ENCODE measurements at places on chromosomes 7 and 10.

DNA sequence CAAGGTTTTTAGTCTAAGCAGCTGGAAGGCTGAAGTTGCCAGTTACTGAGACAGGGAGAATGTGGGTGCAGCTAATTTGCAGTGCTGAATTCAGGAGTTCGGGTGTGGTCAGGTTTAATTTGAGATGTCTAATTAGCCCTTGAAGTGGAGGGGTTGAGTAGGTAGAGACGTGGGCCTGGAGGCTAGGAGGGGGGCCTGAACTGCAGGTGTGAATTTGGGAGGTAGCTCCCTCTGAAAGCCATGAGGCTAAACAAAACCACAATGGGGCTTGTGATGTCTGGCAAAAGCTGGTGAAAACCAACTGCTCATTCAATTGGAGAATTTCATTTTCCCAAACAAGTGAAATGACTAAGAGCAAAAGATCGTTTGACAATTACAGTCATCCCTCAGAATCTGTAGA lies 246.0 kb upstream of the NFE2L3 start:
- DNase-seq = no peak

DNA sequence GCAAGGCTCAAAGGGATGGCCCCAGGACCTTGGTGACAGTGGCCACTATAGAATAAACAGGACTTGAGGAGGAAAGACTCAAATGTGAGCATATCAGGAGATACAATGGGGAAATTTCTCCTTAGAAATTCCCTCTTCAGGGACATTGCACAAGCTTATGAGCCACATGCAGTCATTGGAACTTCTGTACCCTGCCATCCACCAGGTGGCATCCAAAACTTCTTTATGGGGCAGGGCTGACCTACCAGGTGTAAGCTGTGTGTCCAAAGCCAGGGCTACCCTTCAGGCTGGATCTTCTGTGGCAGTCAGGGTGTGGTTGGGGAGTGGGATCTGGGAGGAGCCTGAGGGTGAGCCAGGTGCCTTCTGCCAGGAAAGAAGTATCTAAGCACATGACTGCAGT lies 36.6 kb upstream of the LRRC18 start:
- DNase-seq = no peak

- no peak for DNase-seq
These were observed 46.1 kb downstream of the PTPRN2 start for GRCh38 chr7:158541346-158542010.

GRCh38 chr10:32317795-32318357 lies 29.1 kb downstream of the EPC1 start:
- no peak for DNase-seq

- DNase-seq = peak; percentile 42
These were observed 49.5 kb downstream of the VIPR2 start for GRCh38 chr7:159094919-159095915.

DNA sequence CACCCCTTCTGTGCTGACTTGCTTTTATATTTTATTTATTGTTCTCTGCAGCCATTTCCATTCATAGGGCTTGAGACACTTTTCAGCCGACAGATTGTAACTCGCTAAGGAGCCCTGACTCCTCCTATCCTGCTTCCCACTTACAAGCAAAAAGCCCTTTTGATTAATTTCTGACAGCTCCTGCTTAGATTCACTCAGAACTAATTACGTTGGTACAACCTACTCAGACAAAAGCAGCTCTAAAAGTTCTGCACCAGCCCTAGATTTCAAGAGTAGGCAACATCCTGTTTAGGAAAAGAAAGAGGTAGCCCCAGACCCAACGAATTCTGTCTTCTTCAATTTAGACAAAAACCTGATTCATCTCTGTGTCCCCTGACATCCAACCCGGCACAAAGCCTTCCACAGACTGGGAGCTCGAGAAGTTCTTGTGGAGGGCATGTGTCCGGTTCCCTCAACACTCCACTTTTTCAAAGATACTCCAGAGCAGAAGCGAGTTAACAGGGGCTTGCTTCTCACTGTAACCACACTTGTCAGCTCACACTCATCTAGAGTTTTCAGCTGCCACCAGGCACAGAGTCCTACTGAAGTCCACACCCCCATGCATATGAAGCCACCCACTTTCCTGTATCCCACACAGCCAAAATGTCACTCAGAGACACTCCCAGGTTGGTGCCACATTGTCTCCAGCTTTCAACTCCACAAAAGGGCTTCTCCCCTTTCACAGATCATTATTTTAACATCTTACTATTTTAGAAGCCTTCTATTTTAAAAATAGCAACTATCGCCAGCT lies 113.6 kb upstream of the NFE2L3 start:
- DNase-seq = no peak

- no peak for DNase-seq
These were observed 5.4 kb downstream of the ATP6V1F start for GRCh38 chr7:128867842-128868623.

DNA sequence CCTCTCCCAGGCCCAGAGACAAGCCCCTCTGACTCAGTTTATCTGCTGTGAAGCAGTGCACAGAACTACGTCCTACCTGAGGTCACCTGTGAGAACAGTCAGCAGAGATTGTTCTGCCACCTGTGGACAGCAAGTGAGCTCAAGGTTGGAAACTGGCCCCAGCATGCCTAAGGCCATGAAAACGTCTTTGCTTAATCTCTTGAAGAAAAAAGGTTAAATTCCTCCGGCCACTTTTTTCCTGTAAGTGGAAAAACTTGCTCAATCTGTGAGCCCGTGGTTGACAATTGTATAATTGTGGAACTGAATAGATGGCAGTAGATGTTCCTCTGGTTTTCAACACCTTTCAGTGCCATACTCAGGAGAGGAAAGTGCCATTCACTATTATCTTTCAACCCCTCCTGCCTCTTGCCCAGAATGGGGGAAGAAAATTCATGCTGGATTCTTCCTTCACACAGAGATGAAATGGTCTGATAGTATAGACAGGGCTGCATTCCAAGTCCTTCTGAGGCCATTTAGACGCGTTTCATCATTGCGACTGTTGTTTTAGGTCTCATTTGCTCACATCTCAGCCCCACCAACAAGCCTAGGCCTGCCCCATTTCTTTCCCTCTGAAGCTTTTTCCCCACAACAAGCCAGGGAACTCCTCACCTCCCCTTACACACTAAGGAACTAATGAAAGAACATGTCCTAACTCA lies 292.9 kb downstream of the FZD1 start:
- no peak for DNase-seq

DNA sequence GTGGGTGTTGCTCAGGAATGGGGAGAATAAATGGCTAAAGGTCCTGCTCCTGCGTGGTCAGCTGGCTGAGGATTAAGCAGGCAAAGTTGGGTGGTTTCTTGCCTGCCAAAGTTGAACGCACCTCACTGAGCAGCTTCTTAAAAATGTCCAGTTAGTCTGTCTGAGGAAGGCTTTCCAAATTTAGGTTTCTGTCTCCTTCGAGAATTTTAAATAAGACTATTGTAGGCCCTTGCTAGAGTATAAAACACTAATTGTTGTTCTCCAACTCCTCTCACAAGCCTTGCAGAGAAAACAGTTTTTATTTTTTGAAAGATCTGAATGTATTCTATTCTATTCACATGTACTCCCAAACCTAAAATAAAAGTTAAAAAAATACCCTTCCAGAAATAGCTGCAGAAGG lies 122.0 kb upstream of the LAMB4 start:
- DNase-seq = no peak

DNA sequence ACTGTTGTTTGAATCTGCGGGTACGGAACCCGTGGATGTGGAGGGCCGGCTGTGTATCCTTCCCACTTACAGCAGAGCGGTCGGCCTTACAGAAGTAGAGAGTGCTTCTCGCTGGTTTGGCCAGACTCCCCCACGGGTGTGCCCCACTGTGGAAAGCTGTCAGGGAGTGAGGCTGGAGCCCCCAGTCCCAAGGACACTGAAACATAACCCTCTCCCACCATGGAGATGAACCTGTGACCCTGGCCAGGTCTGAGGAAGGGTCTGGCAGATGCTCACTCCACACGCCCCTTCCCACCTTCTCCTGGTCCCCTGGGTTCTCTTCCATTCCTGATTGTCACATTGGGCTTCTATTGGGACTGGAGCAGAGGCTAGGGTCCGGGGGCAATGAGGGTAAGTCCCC lies 39.6 kb downstream of the TSPAN15 start:
- peak; percentile 49 for DNase-seq

DNA sequence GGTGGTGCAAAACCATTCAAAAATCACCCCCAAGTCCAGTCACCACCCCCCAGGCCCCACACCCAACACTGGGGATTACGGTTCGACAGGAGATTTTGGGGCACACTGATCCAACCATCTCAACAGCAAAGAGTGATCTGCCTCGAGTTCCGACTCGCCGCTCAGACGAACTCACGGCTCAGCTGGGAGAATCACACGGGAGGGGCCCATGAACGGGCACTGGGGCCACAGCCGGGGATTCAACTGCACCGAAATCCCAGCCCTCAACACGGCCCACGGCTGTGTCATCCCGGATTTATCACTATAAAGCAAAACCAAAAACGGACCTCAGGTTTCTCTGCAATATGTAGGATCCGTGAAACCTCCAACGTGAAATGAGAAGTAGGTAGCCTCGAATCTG lies 460.0 kb downstream of the DNAJB6 start:
- no peak for DNase-seq

DNA sequence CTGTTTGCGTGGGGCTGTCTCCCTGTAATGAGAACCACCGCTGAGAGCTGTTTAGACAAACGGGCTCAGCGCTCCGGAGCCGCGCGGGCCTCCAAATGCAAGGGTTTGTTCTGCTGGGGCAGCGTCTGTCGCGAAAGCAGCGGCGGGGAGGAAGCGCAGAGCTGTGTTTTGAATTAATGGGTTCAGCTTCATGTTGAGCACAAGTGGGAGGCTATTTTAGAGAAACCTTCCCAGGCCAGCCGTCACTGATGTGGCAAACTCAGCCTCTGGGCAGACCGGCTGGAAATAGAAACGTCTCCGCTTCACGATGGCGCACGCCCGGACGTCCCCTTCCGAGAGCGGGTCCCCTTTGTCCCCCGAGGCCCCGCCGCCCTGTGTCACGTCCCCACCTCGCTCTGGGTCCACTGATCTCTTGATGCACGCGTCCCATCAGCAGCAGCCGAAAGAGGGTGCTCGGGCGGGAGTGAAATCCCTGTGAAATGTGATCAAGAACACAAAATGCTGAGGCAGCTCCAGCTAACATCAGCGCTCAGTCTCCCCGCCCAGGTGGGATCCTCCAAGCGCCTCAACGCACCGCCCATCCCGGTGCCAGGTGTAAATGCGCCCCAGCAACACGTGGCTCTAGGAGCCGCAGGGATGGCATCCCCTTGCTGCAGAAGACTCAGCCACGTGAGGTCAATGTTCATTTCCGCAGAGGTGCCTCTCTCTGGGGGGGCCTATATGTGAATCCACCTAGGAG lies 44.9 kb downstream of the BAMBI start:
- peak; percentile 62 for DNase-seq

DNA sequence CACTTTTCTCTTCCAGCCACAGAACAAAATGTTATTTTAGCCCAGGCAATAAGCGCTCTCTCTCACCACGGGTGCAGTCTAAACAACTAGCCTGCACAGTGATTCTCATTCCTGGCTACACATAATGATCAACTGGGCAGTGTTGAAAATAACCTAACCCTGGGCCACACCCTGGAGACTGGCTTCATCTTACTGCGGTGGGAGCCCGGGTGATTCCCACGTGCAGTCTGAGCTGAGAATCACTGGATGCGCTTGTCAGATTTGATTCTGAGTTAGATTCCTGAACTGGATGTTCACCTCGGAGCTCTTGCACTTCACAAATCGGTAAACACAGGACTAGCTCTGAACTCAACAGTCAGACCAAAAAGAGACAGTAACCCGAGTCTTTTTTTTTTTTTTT lies 14.9 kb downstream of the ZC3HAV1 start:
- no peak for DNase-seq

- no peak for DNase-seq
These were observed 20.8 kb upstream of the SLC26A5 start for GRCh38 chr7:103466814-103467213.

GRCh38 chr10:130357226-130357625 lies 221.0 kb downstream of the GLRX3 start:
- peak; percentile 7 for DNase-seq

- DNase-seq = peak; percentile 72
These were observed 3.0 kb downstream of the ZCCHC24 start for GRCh38 chr10:79442171-79443040.

- DNase-seq = no peak
These were observed 82.1 kb downstream of the CPEB3 start for GRCh38 chr10:92208736-92209135.

DNA sequence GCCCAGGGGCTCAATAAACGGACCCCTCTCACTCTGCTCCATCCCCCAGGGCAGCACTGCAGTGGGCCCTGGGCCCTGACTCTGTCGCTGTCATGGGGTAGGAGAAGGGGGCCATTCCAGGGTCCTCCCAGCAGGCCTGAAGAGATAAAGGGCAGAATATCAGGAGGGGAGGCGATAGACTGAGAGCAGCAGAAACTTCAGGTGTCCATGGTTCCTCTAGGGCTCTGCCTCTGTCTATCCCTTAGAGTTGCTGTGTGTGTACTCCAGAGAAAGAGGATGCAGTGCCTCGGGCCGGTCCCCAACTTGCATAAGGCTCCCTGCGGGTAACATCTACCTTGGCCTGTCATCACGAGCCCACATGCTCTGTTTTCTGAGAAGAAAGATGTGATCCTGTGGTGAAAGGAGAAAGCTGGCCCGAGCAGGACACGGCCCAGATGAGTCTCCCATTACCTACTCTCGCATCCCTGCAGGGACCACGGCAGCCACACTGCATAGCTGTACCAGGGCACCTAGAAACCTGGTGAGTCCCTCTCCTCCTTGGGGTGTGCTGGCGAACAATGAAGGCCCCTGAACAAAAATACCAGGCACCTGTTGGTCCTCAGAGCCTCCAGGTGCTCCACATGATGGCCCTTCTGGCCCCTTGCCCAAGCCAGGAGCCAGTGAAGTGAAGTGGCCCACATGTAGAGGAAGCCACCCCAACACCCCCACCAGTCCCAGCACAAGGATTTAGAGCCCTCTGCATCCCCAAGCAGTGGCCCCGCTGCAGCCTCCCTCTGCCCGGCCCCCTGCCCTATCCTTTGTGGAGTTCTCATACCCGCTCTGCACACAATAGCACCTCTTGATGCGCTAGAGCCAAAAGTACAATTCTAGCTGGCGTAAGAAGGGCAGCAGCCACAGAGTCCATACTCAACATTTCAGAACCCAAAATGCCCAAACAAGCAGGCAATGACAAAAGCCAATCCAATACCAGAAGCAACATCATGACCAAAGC lies 106.8 kb downstream of the ARHGAP22 start:
- DNase-seq = no peak

DNA sequence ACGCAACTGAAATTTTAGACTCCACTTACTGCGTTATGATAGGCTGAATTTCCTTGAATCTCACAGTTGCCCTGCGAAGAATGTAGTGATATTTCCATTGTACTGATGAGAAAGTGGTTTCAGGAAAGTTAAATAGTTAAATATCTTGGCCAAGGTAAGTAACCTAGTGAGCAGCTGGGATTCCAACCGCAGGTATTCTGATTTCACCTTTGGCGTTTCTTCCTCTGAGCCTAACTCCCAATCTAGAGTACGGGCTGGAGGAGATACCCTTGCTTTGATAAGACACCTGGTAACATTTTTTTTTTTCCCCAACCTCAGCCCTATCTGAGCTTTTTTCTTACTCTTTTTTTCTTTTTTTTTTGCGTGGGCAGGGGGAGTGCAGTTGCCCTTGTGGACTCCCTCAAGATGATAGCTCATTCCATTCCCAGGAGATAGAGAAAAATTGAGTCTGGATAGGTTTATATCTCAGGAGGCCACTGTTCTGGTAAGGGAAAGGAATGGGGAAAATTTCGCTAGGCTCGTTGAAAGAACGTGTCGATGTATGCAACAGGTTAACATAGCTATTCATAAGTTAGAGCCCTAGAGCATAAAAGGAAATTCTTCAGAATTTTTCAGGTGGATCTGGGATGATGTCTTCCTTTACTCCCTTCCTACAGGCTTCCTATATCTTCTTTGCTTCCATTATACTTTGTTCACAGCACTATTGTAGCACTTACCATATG lies 3.1 kb upstream of the TAS2R38 start:
- DNase-seq = no peak

- DNase-seq = no peak
These were observed 7.5 kb downstream of the INTS1 start for GRCh38 chr7:1496531-1497292.
